ENCODE measurements at places on chromosomes 16 and 17.
A peak's percentile ranks its signal among the peaks of the same experiment; 100 is the strongest.

DNA sequence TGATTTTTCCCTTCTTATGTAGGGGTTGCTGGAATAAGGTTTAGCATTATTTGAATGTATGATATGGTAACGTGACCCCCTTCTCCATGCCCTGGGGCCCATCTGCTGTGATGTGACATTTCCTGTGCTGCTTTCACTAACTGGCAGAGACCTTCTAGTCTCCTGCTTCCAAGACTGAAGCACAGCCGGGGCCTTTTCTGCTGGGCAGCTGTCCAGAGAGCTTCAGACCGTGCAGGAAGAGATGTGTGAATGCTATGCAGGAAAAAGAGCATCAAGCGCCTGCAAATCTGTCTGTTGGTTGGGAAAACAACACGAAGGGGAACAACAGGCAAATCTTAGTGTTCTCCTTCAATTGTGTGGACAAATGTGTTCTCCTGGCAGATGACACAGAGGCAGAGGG, 128.5 kb downstream of the SPACA3 start:
- no peak for DNase-seq

GRCh38 chr16:48194828-48195556, 39.2 kb upstream of the ABCC12 start:
- no peak for DNase-seq

GRCh38 chr16:56351481-56351880, 73.9 kb downstream of the AMFR start:
- DNase-seq: no peak

GRCh38 chr17:61384354-61384691, 15.3 kb upstream of the TBX2 start:
- DNase-seq: no peak

GRCh38 chr17:19876529-19877161, 8.9 kb upstream of the ULK2 start:
- DNase-seq: peak; percentile 13

DNA sequence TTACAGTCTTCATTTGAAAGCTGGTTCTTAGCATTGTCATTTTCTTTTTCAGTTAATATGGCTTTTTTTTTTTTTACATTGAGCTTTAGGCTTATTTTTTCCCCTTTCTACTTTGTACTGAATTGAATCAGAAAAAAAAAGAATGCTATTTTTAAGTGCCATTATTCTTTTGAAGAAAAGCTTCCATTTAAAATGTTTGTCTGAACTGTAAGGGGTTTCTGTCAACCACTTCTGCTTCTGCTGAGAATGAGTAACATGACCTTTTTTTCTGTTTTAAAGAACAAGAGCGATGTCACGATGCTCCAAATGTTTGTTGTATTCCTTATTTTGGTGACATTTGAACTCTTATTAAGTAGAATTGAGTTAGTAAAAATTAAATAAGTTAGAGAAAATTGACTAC, 50.0 kb downstream of the MRTFB start:
- DNase-seq: no peak

GRCh38 chr17:44910231-44911106, 4.8 kb downstream of the GFAP start:
- no peak for DNase-seq

- DNase-seq: no peak
Measured at GRCh38 chr16:27324851-27325301, 11.1 kb downstream of the IL4R start.

DNA sequence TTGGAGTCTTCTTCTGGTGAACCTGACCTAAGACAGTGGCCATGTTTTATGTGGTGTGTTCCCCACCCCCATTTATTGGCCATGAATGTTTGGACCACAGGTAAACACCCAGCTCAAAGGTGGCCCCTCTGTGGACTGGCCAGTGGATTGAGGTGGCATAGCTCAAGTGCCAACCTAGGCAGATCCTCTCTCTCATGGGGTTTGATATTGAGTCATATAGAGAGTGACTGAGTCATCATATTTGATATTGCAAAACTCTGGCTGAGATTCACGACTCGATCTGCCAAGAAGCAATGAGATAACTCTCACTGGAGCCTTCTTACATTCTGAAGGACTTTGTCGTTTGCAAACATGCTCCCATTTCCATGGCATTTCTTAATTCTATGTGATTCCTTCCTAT, 10.5 kb upstream of the TEKT3 start:
- DNase-seq: no peak

- no peak for DNase-seq
Measured at GRCh38 chr17:51948128-51948527, 210.4 kb downstream of the CA10 start.

DNA sequence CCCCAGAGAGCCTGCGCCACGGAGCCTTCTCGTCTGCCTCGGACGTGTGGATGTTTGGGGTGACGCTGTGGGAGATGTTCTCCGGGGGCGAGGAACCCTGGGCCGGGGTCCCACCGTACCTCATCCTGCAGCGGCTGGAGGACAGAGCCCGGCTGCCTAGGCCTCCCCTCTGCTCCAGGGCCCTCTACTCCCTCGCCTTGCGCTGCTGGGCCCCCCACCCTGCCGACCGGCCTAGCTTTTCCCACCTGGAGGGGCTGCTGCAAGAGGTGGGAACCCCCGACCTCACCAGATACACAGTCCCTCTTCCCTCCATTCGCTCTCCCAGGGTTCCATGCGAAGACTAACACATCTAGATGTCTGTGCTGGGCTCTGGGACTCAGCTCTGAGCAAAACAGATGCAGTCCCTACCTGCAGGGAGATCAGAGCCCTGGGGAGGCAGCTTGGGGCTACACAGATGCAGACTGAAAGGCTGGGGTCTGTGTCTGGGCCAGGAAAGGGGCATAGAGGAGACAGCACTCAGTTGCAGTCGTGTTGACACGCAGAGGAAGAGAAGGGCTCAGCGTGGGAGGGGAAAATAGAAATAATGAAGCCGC, 3.7 kb downstream of the TNK1 start:
- no peak for DNase-seq

DNA sequence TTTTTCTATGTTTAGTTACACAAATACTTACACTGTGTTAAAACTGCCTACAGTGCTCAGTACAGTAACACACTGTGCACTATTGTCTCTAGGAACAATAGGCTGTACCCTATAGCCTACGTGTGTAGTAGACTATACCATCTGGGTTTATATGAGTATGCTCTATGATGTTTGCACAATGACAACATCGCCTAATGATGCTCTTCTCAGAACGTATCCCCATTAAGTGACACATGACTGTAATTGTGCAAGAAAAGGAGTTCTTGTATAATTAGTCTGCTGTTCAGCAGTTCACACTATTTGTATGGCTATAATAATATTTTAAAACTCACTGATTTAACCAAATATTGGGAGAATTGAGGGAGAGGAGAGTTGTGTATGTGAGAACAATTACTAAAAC, 173.7 kb downstream of the TRIM37 start:
- no peak for DNase-seq

DNA sequence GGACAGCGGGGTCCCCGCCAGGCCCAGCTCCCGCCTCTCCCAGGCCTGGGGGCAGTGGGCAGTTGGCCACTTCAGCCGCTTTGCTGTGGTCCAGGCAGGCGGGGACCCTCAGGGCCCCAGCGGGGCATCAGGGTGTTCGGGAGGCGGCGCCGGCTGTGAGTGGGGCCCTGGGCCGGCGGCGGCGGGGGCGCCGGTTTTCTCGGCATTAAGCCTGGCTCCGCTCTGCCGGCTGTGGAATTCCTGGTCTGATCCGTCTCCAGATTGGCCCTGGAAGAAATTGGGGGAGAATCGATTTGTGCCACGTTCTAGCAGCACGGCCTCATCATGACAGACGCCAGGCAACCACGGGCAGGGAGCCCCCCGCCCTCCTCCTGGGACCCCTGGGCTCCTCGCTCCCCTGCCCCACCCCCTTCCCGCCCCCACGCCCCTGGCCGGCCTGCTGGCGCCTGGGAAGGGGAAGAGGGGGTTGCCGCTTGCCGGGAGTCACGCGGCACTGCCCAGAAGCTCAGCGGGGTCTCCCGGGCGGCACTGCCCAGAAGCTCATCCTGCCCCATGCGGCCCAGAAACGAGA, 28.6 kb upstream of the SSTR5 start:
- no peak for DNase-seq

DNA sequence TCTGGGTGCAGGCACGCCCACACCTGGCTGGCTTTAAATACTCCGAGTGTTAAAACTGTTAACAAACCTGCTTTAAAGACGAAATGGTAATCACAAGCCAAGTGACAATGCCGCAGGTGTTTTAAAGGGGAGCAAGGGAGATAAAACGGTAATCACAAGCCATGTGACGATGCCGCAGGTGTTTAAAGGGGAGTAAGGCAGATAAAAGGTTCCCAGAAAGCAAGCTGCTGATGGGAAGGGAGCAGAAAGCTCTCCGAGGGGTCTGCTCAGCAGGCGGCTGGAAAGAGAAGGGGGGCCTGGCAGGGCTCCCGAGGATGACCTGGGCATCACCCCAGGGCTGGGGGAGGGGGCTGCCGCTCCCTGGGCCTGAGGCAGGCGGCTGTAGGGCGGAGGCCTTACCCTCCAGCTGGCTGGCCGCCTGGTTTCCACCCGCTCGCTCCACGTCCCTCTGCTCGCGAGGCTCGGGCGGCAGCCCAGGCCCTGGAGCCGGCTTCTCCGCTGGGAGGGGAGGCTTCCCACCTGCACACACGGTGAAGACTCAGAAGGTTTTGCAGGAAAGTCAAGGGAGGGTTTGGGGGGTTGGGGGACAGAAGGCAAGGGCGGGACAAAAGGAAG, 12.1 kb downstream of the NDUFAF8 start:
- no peak for DNase-seq

DNA sequence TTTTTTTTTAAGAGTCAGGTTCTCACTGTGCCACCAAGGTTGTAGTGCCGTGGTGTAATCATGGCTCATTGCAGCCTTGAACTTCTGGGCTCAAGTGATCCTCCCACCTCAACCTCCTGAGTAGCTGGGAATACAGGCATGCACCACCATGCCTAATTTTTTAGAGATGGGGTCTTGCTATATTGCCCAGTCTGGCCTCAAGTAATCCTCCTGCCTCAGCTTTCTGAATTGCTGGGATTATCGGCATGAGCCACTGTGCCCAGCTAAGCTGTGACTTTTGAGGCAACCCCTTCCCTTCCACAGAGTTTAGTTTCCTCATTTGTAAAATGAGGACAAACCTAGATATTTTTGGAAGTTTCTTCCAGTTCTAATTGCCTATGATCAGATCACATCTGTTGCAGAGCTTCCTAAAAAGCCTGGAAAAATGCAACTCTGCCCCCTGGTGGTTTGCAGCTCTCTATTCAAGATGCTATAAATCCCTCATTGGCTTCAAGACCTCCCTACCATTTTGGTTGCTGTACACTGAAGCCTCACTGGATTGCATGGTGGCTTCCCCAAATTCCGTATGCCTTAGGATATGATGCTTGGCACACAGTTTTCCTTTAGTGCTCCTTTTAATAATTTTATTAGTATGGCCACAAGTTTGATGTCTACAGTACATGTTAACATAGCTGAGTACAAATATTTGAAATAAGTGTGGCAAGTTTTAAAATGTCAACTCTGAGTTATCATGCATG, 19.3 kb downstream of the GDE1 start:
- DNase-seq: peak; percentile 59

DNA sequence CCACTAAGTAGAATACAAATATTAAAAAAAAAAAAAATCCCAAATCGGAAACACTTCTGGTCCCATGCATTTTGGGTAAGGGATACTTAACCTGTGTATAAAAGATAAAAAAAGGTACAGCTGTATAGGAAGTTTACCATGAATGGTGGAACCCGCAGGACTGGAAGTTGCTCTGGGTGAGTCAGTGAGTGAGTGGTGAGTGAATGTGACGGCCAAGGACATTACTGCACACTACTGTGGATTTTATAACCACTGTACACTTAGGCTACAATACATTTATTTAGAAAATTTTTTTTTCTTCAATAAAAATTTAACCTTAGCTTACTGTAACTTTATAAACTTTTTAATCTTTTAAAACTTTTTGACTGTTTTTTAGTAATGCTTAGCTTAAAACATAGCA, 71.3 kb upstream of the BCAR1 start:
- DNase-seq: no peak

DNA sequence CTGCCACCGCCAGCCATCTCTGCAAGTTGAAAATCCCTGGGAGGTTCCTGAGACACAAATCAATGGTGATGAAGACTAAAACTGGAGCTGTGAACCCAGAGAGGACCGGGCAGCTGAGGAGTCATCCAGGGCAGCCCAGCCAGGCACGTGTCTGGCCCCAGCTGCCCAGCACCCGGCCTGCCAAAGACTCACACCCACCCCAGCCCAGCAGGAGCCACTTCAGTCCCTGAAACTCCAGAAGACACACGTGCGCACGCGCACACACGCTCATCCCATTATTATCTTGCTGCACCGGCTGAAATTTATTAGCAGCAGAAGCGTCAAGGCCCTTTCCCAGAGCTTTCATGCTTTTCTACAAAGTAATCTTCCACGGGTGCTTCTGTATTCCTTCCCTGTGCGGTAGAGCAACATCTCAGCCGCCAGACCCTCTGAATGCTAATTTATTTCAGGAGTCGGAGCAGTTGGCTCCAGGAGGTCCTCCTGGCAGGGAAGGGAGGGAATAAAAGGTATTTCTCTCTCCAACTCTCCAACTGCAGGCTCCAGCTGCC, 59.8 kb upstream of the RBFOX3 start:
- no peak for DNase-seq

DNA sequence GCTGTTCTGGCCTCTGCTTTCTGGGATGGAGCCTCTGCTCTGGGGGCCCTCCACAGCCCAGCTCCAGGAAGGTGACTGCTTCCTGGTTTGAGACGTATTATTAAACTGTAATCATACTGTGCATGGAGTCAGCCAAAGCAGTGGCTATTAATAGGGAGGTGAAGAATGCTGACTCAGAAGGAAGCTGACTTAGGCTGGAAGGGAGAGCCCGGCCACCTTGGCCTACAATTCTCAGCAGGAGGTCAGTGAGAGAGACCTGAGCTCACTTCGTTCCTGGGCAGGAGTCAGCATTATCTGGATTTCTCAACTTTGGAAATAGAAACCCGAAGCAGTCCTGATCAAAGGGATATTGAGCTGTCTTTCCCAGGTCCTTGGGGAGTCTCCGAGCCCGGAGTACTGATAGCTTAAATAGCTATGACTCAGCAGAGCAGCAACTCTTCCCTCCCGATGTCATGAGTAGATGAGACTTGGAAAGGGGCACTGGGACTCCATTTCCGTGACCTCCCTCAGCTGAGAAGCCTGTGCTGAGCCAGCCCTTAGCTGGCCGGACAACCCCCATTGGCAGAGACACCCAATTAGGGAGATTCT, 91.8 kb downstream of the YPEL2 start:
- no peak for DNase-seq

DNA sequence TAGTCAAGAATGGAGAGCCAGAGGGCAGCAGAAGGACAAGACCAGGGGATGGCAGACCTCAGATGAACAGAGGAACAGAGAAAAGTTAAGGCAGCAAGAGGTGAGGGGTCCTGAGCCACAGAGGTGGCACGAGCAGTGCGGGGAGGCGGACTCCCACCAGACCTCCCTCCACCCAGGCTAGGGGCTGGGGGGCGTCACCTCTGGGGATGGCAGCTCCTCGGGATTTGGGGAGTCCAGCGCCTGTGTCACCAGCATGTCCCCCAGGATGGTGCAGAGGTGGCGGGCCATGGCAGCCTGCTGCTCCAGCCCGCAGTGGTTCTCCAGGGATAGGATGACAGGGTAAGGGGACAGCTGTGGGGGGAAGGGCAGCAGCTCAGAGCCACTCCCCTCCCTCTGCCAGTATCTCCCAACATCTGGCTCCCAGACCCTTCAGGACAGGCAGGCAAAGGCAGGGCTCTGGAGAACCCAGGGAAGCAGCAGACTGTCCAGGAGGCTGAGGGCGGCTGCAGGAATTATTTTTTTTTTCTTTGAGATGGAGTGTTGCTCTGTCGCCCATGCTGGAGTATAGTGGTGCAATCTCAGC, 15.8 kb downstream of the PLCD3 start:
- no peak for DNase-seq

GRCh38 chr17:36825113-36825512, 112.2 kb upstream of the LHX1 start:
- DNase-seq: no peak

Measured in activated CD4-positive, alpha-beta T cell treated with anti-CD3 and anti-CD28 coated beads for 4 hours (primary cell).